ENCODE measurements at places on chromosomes 5 and 9.

GRCh38 chr5:149267241-149267973 is 4.3 kb upstream of the AFAP1L1 start:
- DNase-seq: no peak

DNA sequence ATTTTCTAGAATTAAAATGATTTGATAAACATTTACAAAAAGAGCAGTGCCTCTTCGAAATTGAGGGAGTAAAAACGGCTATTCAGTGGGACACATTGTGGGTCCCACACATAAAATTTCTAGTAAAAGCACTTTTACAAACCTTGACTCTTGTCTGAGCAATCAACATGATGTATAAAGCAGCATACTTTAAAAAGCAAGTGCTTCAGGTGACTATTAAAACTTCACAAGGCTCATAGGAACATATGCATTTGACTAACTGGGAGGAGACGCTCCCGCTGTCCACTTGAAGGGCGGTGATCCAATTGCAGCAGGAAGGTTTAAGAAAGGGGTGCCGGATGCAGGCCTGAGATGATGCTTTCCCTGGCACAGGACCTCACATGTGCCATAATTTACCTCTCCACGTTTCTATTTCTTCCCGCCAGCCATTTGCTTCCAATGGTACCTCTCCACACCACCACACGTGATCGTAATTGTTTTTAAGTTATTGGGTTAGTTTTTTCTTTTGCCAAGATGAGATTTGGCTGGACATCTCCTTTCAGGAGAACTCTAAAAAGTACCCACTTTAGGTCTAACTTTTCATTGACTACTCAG is 1.8 kb downstream of the MCTP1 start:
- DNase-seq: no peak

GRCh38 chr5:9230355-9230754 is 315.5 kb downstream of the SEMA5A start:
- DNase-seq: no peak

- DNase-seq: no peak
Observed at GRCh38 chr5:111996574-111996973, 239.6 kb upstream of the NREP start.

GRCh38 chr9:95077053-95077765 is 240.3 kb downstream of the FANCC start:
- no peak for DNase-seq
